ENCODE measurements at places on chromosomes 7 and 10.

DNA sequence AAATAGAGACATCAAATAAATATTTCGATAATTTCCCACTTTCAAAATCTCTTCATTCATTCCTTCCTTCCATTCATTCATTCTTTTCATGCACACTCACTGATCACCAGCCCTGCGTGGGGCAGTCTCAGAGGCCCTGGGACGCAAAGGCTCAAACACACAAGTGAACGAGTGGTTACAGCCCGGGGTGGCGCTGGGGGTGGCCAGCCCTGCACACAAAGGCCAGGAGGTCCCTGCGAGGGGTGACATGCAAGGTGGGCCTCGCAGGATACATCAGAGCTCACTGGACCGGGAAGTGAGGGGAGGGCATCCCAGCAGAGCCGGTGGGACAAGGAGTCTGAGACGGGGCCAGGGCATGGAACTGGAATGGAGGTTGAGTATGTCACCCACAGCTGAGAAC is 29.9 kb upstream of the TTYH3 start:
- no peak for DNase-seq

DNA sequence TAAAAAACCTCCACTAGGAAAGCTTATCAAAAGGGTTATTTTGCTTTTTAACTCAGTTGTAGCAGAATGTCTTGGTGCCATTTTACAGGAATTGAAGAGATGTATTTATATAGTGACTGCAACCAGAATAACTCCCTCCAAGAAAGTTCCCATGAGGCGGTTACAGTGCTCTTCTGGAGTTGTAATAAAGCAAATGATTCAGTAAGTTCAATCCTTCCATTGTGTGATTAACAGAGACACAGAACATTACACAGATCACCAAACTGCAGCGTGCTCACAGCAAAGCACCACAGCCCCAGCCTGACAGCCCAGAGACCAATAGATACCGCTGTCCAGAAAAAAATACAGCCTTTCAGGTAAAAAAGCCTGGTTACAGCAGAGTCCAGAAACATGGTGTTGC is 21.9 kb upstream of the CABCOCO1 start:
- no peak for DNase-seq

GRCh38 chr7:138755842-138756590 is 41.8 kb upstream of the TMEM213 start:
- DNase-seq: no peak

DNA sequence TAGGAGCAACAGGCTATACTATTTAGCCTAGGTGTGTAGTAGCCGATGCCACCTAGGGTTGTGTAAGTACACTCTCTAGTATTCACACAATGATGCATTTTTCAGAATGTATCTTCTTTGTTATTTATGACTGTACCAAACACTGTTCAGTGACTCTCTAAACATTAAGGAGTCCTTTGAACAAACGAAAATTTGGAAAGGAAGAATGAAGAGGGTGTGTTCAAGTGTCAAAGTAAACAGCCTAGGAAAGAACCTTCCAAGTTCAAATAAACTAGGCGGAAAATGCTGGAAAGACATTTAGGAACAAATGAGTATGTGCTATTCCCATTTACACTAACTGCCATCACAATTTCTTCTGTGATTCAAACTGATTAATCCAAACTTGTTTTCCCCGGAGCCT is 142.4 kb downstream of the CHCHD3 start:
- no peak for DNase-seq

DNA sequence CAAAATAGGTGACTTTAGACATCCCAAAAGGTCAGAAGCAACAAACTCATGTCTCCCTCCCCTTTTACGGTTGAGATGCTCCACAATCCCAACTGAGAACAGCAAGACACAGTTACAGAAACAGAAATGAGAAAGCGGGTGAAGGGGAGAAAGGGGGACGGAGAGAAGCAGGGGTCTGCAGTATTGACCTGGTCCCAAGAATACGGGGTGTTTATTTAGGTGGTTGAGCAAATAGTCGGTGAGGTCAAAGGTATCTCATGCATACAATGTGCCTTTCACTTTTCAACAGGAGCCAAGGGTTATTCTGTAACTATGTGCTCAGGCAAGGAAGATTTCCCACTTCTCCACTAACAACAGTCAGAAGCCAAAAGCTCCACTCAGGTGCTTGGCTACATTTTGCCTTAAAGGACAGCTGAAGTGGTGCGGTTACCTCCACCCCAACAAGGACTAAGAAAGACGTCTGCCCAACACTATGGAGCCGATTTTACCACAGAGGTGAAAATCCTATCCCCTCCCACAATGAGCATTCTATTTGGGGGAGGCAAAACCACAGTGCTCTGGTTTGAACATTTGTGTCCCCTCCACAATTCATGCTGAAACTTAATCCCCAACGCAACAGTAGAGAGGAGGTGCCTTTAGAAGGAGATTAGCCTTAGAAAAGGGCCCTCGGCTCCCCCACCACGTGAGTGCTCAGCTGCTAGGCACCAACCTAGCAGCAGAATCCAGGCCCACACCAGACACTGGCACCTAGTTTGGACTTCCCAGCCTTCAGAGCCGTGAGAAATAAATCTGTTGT is 77.9 kb downstream of the PARD3 start:
- no peak for DNase-seq

DNA sequence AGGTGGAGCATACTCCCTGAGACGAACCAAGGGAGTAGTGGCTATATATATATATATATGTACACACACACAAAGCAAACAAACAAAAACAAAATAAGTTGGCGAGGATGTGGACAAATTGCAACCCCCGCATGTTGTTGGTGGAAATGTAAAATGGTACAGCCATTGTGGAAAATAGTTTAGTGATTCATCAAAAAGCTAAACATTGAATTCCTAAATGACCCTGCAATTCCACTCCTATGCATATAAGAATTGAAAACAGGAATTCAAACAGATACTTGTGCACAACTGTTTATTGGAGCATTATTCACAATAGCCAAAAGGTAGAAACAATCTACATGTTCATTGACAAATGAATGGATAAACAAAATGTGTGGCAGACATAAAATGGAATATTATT is 407.9 kb downstream of the KCNMA1 start:
- DNase-seq: no peak

- no peak for DNase-seq
Observed at GRCh38 chr7:111145472-111145871, 54.5 kb downstream of the LRRN3 start.

GRCh38 chr10:436013-436697 is 253.3 kb downstream of the DIP2C start:
- no peak for DNase-seq

DNA sequence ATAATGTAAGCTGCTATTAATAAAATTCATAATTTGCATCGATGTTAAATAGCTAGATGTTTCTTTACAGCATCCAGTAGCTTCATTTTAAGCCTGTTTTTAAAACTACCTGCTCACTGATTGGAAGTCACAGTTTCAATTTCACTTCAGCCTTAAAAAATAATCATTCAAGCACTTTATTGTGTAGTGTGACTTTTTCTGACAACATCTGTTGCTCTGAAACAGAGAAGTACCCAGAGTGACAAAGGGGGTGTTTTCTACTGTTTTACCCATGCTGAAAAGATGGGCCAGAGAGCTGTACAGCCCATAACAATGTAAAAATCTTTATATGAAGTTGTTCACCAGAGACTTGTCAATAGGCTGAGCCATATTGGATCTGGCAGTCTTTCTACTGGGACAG is 437.2 kb downstream of the MDFIC start:
- no peak for DNase-seq

- no peak for DNase-seq
Observed at GRCh38 chr7:27784399-27785053, 44.6 kb downstream of the TAX1BP1 start.

Data from SJSA1 (cell line).